ENCODE measurements at places on chromosomes 1 and 21.

GRCh38 chr1:64019818-64020217, 183.6 kb upstream of the UBE2U start:
- DNase-seq: no peak

GRCh38 chr21:45467221-45467779, 62.3 kb downstream of the COL18A1 start:
- DNase-seq: no peak

- no peak for DNase-seq
These were observed 284.8 kb downstream of the BACH1 start for GRCh38 chr21:29583424-29583924.

DNA sequence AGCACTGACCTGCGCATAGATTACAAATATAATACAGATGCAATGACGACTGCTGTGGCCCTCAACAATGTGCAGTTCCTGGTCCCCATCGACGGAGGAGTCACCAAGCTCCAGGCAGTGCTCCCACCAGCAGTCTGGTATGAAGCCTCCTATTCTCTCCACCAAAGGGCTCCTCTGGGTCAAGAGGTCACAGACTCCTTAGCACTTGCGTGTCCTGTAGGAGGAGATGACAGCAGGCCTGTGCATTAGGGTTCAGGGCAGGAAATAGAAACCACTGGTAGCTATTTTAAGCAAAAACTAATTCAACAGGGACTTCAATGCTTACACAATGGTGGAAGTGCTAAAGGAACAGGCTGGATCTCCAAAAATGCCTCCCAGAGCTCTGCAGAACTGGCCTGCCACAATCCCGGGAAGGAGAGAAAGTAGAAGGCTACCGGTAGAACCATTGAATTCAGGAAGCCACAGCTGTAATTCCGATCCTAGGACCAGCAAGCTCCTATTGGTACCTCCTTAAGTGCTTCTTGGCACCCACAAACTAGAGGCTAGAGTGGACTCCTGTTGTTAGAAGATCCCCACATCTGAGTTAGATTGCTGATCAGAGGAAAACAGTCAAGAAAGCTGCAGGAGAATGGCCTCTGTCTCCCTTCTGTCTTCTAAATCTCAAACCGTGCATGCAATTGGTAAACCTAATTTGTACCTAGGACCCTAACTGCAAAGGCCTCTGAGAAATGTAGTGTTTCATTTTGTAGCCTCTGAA, 12.7 kb upstream of the DYNLT5 start:
- DNase-seq: no peak

- no peak for DNase-seq
These were observed at the start of gene DIRAS3 for GRCh38 chr1:68049941-68050878. TSS of gene DIRAS3 (minus strand) at chr1:68050627. CDS start at chr1:68047297, 3,330 bp downstream.

DNA sequence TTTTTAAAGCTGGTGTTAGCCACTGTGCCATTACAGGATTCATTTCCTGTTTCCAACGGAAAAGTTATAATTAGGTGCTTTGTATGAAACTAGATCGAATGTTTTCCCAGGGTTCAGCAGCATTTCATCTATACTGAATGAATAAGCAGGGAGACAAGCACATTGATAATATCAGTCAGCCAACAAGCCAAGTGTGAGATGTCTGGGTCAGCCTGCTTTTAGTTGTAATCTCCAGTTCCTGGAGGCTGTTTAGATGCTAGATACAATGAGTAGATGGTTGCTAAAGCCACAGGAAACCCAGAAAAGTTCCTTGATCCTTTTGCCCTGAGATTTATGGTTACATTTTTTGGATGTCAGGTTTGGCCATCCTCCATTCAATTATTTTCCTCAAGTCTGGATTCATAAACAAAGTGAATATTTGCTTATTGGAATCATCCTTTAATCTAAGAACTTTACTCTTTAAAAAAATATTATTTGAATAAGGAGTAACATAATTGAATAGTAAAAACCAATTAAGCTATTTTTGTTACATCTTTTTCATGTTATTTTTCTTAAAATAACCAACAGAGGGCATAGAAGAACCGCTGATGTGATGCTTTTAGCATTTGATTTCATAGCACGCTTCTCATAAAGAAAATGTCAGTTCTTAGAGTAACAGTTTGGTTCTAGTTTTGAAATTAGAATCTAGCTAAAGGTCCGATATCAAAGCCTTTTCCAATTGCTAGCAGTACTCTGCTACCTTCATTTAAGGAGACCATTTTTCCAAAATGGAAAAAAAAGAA, 76.6 kb downstream of the HSPA13 start:
- no peak for DNase-seq

DNA sequence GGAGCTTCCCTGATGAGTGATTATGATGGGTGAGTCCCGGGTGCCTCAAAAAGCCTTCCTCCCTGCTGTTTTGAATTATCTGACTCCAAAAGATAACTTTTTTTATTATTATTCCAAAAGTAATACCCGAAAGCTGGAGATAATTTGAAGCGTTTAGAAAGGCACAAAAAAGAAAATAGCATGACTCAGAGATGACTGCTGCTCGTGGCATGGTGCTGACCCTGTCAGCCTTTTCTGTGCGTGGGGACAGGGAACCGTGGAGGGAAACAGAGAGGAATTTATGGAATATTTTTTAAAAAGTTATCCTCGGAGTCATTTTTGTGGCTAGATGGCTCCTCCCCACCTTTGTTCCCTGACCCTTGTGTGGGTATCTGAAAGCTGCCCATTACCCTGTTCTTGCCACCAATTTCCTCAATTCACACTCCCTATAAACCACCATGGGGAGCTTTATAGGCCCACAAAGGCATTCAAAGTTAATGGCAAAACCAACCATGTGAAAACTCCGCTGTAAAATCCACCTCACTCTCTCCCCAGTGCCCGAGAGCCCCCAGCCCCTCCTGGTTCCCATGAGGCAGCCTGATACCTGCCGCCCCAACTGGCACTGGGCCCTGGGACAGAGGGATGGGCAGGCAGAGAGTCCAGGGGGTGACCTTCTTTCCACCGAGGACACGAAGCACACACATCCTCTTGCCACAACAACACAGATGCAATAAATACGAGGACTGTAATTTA, 37.5 kb downstream of the IGSF21 start:
- DNase-seq: no peak

DNA sequence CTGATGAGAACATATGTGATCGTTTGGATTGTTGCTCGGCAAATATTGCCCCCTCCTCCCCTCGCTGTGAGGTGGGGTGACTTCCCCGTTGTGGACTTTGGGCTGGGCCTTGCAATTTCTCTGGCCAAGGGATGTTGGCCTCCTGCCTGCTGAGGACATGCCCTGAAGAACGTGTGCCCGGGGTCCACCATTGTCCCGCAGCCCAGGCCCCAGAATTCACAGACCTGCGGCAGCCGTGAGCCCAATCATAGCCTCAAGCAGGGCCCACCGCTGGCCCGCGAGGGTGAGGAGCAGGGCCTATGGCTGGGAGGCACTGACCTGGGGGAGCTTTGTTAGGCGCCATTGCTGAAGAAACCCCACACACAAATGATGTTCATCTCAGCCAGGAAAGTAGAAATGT, 58.3 kb upstream of the ACTRT2 start:
- no peak for DNase-seq
